ENCODE measurements at places on chromosomes 12 and 14. TPM values are rescaled to one million over a fixed set of nuclear protein-coding genes. Genes with fewer than 3 reads are reported as not detected.

LRRC9 gene
- total RNA-seq = under 0.01 TPM

GRCh38 chr12:122309564-122310121, 43.3 kb upstream of the VPS33A start:
- no peak for DNase-seq

GRCh38 chr12:5796171-5796958, 148.7 kb downstream of the ANO2 start:
- no peak for DNase-seq

GRCh38 chr14:101155575-101155974, 252.1 kb upstream of the RTL1 start:
- DNase-seq = no peak

KERA gene
- not detected for total RNA-seq

- no peak for DNase-seq
Observed at GRCh38 chr12:42498549-42499247, 90.8 kb downstream of the PRICKLE1 start.

DNA sequence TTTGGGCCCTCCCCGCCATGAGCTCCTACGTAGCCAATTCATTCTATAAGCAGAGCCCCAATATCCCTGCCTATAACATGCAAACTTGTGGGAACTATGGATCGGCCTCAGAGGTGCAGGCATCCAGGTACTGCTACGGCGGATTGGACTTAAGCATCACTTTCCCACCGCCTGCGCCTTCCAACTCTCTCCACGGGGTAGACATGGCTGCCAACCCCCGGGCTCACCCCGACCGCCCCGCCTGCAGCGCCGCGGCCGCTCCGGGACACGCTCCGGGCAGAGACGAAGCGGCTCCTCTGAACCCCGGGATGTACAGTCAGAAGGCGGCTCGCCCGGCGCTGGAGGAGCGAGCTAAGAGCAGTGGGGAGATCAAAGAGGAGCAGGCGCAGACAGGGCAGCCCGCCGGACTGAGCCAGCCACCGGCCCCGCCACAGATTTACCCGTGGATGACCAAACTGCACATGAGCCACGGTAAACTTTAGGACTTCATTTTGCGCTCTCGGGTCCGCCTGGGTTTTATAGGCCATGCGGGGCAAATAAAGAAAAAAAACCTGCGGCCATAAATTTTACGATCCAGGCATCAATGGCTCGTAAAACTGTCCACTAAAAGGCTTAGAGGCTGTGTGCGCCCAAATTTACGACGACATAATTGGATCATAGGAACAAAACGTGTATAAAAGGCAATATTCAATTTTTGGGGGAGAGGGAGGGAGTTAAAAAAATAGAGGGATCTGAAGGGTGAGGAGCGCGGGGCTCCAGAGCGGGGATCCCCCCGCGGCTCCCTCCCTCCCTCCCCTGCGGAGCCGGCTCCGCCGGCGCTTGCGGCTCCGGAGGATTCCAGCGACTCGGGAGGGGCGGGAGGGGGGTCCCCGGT, 493 bp downstream of the HOXC5 start:
- DNase-seq = peak; percentile 88

- no peak for DNase-seq
Observed at GRCh38 chr12:121326996-121327674, 25.1 kb downstream of the ANAPC5 start.

DNA sequence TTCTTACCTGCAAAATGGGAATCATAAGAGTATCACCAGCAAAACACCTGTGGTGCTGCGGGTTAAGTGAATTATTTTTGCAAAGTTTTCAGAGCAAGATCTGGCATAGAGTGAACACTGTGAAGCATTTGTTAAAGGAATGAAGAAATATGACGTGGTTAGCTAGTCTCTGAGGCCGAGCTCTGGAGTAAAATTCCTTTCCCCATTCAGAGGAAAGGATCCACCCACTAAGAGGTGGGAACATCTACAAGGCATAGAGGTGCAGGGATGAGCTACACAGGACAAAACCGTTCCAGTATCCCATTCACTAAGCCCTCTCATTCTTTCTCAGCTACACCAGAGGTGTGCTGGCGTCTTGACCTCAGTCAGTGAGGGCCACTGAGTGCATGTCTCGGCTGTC, 48.5 kb downstream of the JAG2 start:
- no peak for DNase-seq

DNA sequence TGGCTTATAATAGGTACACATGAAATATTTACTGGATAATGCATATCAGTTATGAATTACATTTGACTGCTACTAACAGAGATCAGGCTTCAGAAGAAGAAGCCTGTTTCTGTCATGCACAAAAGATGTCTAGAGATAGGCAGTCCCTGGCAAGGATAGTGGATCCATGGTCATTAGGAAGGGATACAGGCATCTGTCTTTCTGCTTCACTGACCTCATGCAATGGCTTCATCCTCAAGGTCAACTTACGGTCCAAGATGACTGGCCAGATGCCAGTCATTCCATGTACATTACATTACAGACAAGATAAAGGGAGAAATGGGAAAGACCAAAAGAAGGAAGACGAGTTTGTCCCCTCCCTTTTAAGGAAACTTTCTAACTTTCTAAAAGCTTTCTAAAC, 94.0 kb downstream of the NUAK1 start:
- DNase-seq = no peak

DBX2 gene
- total RNA-seq = not detected

TC2N gene
- 1.3 TPM for total RNA-seq

BATF gene
- total RNA-seq = not detected

TAS2R8 gene
- total RNA-seq = 0.43 TPM

DNA sequence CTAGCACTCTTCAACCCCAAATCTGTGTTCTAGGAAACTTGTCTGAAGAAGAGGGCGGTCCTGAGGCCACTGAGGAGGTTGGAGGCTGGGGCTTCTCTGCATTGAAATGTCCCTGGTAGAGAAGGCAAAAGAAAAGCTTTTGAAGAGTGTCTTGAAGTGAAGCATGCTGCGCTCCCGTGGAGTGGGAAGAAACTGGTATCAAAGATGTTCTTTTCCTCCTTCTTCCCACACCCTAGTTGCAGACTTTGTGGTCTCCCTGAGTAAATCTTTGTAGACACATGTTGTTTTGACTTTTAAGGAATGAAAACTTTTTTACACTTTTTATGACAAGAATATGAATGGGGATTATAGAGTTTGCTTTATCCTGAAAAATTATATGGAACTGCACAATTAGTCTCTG, 59.0 kb upstream of the ANP32D start:
- no peak for DNase-seq

- DNase-seq = no peak
Observed at GRCh38 chr12:2415568-2415944, 362.8 kb downstream of the CACNA1C start.

DNA sequence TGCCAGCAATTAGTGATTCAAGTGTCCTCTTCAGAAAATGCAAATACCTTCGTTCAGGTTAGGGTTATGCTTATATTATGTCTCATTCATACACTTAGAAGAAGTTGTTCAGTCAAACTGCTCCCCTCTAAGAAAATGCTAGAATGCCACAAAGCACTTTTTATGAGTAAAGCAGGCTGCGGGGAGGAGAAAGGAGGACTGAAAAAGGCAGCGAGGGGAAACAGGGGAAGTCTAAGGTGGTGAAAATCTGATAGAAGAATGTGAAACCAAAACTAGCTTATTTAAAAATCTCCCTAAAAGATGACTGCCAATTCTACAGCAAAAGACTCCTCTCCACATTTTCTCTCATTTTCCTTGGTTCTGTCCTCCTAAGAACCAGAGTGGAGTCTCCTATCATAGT, 70.1 kb downstream of the PRKD1 start:
- DNase-seq = no peak

B3GNT4 gene
- total RNA-seq = under 0.01 TPM

- no peak for DNase-seq
Observed at GRCh38 chr12:14613718-14614117, 46.0 kb upstream of the PLBD1 start.

- no peak for DNase-seq
Observed at GRCh38 chr12:89839444-89839843, 130.8 kb upstream of the ATP2B1 start.

DNA sequence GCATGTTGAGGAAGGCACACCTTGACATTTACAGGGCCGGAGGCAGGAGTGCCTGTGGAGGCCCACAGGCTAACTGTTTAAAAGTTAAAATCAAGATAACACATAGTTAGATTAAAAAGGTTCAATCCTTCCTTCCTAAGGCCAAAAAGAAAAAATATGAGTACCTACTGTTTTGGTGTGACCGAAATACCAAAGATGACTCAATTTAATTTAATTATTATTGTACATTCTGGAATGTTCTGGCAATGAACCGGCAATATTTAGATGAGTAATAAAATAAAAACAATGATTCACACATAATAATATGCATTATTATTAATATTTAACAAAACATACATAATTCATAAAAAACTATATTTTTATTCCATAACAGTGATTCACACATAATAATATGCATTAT, 136.8 kb upstream of the NTF3 start:
- no peak for DNase-seq

SYNJ2BP gene
- 20.7 TPM for total RNA-seq

ITGA5 gene
- 438 TPM for total RNA-seq

DNA sequence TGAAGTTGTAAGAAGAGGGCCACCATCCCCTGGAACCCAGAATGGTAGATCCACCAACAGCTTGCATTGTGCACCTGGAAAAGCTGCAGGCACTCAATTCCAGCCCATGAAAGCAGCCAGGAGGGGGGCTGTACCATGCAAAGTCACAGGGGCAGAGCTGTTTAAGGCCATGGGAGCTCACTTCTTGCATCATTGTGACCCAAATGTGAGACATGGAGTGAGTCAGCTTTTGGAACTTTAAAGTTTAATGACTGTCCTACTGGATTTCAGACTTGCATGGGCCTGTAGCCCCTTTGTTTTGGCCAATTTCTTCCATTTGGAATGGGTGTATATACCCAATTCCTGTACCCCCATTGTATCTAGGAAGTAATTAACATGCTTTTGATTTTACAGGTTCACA, 50.8 kb downstream of the SLC16A7 start:
- no peak for DNase-seq

- DNase-seq = no peak
Observed at GRCh38 chr12:129241852-129242251, 388.6 kb downstream of the GLT1D1 start.

GRCh38 chr14:100144996-100145646, 14.3 kb downstream of the DEGS2 start:
- no peak for DNase-seq

CHGA gene
- total RNA-seq = not detected

E2F7 gene
- 10.4 TPM for total RNA-seq

GRCh38 chr14:38839694-38840365, 263.2 kb downstream of the SEC23A start:
- DNase-seq = peak; percentile 47
